Ovary (tissue), 10 donors: ENCODE measurements at places on chromosomes 12 and 14. TPM values are rescaled to one million over a fixed set of nuclear protein-coding genes. Genes with fewer than 3 reads are reported as not detected.
A peak's percentile ranks its signal among the peaks of the same experiment; 100 is the strongest.

- no peaks in the 10 kb centered on the region for H3K36me3 ChIP-seq
- no peak for DNase-seq
- peaks cover 5% of the 10 kb centered on the region for H3K4me1 ChIP-seq
Measured at GRCh38 chr12:1919763-1920162, 1.3 kb upstream of the CACNA2D4 start.

DNA sequence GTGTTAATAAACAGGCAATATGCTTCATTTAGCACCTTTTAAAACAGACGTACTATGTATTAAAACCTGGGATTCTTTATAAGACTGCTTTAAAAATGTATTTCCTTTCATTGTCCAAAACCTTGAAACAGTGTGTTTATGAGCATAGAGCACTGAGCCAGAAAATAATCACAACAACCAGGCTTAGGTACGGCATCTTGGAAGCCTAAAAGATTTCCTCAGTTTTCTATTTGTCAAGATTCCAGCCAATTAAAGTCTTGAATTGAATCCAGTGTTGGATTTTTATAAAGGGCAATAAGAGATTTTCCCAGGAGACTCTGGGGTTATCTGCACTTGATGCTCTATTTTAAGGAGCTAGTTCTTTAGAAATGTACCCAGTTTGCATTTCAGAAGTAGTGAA is 80.3 kb downstream of the GRIP1 start:
- H3K4me1 ChIP-seq = no peaks in the 10 kb centered on the region
- H3K4me3 ChIP-seq = no peak overlapping the region
- no peak for DNase-seq
- H3K27me3 ChIP-seq = no peaks in the 10 kb centered on the region
- no peaks in the 10 kb centered on the region for H3K36me3 ChIP-seq
- no peak overlapping the region for H3K27ac ChIP-seq

Gene SLC39A2
- not detected for total RNA-seq

- H3K27me3 ChIP-seq = no peaks in the 10 kb centered on the region
- H3K4me1 ChIP-seq = peaks cover under 1% of the 10 kb centered on the region
Measured at GRCh38 chr12:12560587-12561370, 1.9 kb downstream of the DUSP16 start.

GRCh38 chr12:131784909-131785762 is 43.1 kb upstream of the MMP17 start:
- H3K4me1 ChIP-seq = peaks cover 2% of the 10 kb centered on the region
- no peaks in the 10 kb centered on the region for H3K27me3 ChIP-seq
- no peak overlapping the region for H3K27ac ChIP-seq
- DNase-seq = no peak
- no peak overlapping the region for H3K4me3 ChIP-seq
- no peaks in the 10 kb centered on the region for H3K36me3 ChIP-seq

DNA sequence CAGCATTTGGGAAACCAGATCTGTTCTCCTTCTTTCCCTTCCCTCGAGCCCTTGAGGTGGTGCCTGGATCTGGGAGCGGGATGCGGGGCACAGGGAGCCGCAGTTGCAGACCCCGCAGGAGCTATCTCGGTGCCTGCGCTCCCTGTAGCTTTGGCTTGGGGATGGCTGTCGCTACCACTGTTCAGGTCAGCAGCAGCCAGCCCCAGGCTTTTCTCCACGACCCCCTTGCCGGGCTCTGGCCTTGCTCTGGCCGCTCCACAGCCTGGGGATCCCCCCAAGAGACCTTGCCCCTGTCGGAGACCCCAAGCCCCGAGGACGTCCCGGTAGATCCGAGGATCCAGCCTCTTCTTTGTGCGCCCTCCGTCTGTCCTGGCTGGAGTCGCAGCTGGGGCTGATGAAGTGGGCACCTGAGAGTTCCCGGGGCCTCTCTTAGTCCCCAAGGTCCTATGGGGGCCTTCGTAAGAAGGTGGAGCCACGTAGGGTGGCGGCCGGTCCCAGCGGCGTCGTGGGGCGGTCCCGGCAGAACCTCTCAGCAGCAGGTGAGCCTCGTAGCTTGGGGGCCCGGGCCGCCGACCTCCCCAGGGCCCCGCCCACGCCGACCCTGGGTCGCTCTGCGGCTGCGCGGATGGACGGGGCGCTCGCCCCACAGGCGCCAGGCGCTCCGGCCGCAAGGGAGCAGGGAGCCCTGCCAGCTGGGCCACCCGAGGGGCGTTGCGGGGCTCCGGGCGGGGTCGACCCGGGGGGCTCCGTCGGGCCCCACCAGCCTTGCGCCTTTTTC is 1.3 kb downstream of the DDN start:
- H3K27me3 ChIP-seq = no peaks in the 10 kb centered on the region
- no peaks in the 10 kb centered on the region for H3K36me3 ChIP-seq
- DNase-seq = no peak
- H3K4me1 ChIP-seq = peaks cover 6% of the 10 kb centered on the region
- H3K4me3 ChIP-seq = peak overlapping the region; percentile 33

Gene CLEC2A
- not detected for total RNA-seq

Gene NUAK1
- total RNA-seq = 22.2 TPM

Gene DLK1
- 107 TPM for total RNA-seq

DNA sequence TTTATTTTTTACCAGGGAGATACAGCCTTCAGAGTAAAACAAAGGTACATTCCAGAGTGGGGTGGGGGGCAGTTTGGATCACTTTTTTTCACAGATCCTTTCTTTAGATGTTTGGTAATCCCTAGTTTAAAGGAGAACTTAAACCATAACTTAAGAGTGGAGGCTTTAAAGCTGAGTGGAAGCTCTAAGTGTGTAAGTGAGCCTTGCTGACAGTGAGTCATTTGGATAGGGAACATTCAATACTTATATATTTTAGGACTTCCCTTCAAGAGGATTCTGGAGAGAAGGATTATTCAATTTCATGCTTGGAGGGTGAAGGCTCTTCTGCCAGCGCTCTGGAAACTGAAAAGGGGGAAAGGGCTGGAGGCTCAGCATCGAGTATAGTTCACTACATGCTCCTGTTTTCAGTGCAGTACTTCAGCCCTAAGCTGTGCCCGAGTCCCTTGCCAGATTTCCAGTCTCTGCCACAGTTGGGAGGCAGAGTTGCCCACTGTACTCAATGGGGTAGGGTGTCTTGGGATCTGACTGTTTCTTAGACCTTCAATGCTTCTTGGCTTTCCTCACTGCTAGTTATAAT is 8.4 kb downstream of the PRKAG1 start:
- DNase-seq = no peak
- H3K4me3 ChIP-seq = no peak overlapping the region
- no peak overlapping the region for H3K27ac ChIP-seq
- H3K36me3 ChIP-seq = no peaks in the 10 kb centered on the region
- no peaks in the 10 kb centered on the region for H3K27me3 ChIP-seq
